ENCODE measurements at places on chromosomes 1 and 21.

DNA sequence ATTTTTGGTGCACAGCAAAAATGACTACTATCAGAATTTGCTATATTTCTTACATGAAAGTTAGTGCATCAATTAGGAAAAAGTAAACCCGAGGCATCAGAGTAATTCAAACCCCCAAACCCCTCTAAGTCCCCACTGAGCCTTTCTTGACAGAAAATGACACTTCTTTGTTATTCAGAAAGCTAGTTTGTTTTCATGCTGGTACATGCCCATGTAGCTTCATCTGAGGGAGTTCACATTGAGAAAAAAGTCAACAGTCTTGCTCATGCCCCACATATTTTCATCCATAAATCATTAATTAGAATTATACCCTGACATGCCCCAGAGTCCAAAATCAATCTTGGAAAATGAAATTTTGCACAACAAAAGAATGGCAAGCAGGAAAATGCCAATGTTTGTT lies 39.9 kb upstream of the PDC start:
- DNase-seq: no peak

DNA sequence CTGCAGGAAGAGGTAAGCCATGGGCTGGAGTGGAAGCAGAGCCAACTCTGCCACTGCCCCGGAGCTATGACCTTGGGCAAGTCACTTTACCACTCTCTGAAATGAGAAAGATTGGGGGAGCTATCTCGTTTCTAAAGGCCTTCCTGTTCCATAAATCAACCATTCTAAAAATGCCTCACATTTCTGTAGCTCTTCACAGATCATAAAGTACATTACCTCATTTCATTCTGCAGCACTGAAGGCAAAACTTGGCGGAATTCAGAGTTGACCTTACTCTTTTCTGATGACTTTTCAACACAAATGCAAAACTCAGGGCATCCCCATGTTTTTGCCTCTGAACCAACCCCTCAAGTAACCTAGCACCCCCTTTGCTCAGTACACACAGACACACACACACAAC lies 404.0 kb upstream of the NFIA start:
- no peak for DNase-seq

DNA sequence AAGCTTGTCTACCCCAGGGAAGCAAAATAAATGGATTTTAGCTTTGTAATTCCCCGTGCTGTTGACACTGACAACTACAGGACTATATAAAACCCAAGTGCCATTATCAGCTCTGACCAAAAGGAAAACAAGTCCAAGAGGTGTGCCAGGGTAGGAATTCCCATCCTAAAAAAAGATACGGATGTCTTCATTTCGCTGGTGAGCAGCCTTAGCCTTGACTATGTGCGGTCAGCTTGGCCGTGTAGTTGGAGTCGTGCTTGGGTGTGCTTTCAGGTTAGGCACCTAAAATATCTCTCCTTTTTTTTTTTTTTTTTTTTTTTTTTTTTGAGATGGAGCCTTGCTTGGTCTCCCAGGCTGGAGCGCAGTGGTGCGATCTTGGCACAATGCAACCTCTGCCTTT lies 28.9 kb upstream of the ACTN2 start:
- DNase-seq: no peak

DNA sequence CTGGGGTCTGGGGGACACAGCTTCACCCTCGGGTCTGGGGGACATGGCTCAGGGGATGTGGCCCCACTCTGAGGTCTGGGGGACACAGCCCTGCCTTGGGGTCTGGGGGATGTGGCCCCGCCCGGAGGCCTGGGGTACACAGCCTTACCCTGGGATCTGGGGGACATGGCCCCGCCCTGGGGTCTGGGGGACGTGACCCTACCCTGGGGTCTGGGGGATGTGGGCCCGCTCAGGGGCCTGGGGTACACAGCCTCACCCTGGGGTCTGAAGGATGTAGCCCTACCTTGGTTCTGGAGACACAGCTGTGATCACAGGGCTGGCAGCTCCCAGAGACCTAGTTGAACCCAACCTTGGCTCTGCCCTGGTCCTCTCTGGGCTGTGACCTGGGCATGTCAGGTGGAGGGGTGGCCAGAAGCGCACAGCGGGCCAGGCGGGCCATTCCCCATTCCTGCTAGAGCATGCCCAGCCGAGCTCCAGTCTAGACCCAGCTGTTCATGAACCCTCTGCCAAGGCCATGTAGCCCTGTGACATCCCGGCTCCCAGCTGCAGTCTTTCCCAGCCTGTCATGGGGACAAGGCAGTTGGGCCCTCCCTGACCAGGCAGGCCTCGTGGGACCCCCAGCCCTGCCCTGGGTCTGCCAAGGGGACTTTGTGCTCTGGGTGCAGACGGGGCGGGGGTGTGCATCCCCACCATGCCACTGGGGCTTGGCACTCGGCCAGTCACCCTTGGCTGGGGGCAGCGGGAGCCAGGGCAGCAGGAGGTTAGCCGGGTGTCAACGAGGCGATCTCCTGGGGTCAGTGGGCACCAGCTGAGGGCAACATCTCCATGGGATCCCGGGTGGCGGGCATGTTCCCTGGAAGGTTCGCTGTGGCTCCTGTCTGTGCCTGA lies 43.9 kb downstream of the WNT9A start:
- DNase-seq: no peak

DNA sequence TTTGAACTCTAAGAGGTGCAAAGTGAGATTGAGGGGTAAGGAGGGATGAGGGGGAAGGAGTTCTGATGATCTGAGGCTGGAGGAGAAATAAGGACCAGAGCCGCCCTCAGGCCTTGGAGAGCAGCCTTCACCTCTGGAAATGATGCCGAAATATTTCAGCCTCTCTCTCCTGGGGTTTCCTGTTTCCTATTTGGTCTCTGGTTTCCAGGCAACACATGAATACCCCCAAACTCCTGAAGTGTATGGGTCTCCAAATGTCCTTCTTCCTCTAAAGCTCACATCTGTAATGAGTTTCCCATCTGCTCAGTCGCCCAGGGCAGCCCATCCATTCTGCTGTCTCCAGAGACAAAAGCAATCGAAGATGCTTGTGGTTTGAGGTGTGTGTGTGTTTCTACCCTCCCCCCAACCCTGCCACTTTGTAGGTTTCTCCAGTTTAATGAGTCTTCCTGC lies 52.0 kb upstream of the FAM20B start:
- DNase-seq: peak; percentile 8

GRCh38 chr1:165531021-165531420 lies 12.8 kb upstream of the LRRC52 start:
- DNase-seq: no peak

GRCh38 chr1:155116113-155116764 lies 11.4 kb upstream of the EFNA1 start:
- DNase-seq: no peak

DNA sequence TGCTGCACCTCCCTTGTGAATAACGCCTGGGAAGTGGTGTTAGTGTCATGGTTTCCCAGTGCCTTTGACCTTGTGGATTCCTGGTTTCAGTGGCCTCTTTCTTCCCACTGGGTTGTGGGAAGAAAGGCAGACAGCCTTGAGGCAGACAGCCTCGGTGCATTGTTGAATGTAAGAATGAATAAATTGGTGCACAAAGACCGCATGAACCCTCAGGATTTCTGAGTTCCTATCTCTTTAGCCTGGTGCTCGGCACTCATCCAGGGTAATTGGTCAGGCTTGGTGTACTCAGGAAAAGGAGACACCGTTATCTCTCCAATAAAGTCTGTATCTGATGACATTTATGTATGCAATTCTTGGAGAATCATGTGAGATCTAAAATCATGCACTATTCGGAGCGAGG lies 5.1 kb downstream of the ZNF362 start:
- no peak for DNase-seq

- peak; percentile 22 for DNase-seq
Measured at GRCh38 chr1:152018537-152018936, 18.3 kb downstream of the S100A11 start.

All from fibroblast of mammary gland (primary cell).